ENCODE measurements at places on chromosomes 13 and 19.

- DNase-seq, result no peak
These were observed 45.1 kb downstream of the OLFM4 start for GRCh38 chr13:53073711-53074110.

DNA sequence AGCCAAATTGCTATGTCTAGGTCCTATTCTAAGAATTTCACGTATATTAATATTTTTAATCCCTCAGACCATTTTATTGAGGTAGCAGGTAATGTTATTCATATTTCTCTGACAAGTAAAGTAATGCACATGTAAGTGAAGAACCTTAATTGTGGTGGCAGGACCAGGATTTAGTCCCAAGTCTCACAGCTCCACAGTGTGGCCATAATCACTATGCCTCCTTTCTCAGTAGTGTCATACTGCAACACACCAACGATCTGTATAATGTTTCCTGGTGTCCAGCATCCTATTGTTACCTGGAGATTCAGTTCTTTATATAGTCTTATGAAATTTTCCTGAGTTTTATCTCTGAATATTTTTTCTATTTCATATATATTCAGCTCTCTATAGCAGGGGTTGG, 340.3 kb downstream of the OLFM4 start:
- no peak for DNase-seq

DNA sequence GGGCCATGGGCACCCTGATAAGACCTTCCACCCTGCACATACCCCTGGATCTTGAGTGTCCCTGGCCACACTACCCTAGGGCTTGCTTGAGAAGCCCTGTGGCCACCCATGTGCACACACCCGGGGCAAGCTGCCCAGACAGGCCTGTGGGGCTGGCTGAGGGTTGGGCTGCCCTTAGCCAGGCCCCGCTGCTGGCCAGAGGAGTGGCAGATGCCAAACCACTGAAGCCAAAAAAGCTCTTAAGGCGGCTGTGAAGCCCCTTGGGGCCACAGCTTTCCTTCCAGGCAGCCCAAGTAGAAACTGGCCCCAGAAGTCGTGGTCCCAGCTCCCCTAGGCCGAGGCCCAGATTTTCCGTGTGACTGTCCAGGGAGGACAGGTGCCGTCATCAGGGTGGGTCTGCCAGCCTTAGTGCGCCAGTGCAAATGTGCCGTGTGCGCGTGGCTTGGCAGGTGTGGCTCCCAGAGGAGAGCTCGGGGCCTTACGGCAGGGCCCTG, 14.8 kb downstream of the CEBPG start:
- no peak for DNase-seq

DNA sequence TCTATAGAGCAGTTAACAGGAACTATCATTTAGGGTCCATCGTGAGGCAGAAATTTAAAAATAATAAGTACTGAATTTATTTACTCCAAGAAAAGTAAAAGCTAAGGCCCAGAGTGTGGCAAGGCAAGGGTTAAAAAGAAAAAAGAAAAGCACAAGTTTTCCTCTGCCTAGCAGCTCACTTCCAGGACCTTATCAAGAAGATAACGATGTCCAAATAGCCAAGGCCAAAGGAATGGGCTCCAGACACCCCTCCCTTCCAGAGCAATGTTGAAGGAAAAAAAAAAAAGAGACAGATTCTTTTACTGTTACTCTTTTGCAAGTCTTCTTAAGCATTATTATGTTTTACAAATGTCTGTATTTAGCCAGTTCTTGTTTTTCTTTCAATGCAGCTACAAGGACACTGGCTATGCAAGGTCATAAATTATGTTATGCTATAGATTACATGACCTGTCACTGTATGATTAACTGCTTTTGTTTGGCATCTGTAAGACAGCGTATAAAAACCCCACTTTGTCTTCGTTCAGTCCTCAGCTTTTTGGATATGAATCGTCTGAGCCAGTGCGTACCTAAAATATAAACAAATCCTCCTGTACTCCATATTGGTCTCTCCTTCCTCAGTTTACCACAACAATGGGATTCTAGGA, 2.9 kb upstream of the ZNF700 start:
- DNase-seq, result no peak

DNA sequence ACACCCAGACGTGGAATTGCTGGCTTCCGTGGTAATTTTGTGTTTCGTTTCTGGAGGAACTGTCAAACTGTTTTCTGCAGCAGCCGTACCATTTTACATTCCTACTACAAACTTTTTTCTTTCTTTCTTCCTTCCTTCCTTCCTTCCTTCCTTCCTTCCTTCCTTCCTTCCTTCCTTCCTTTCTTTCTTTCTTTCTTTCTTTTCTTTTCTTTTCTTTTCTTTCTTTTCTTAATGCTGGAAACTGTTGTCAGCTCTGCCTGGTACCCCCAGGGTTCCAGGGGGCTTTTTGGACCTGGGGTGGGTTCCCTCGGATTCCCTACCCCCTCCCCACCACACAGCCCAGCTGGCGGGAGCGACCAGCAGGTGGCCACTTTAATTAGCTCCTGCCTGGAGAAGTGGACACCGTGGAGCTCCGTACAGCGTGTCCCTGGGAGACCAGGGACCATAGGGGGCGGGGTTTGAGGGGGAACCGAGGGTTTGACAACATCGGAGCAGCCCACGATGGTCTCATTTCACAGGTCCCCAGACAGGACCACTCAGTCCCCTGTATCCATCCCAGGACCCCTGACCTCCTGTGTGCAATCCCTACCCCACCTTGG, 24.4 kb downstream of the CELF5 start:
- no peak for DNase-seq

GRCh38 chr19:50669302-50670101, 20.3 kb downstream of the C19orf81 start:
- DNase-seq, result peak; percentile 19

DNA sequence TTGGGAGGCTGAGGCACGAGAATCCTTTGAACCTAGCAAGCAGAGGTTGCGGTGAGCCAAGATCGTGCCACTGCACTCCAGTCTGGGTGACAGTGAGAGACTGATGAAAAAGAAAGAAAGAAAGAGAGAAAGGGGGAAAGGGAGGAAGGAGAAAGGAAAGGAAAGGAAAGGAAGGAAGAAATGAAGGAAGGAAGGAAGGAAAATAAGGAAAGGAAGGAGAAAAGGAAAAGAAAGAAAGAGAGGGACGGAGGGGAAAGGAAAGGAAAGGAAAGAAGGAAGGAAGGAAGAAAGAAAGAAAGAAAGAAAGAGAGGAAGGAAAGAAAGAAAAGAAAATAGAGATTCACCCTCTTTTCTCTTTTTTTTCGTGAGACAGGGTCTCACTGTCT, 8.7 kb downstream of the PDE4A start:
- DNase-seq, result no peak

- DNase-seq, result no peak
These were observed 221.2 kb downstream of the DCLK1 start for GRCh38 chr13:35909837-35910540.

DNA sequence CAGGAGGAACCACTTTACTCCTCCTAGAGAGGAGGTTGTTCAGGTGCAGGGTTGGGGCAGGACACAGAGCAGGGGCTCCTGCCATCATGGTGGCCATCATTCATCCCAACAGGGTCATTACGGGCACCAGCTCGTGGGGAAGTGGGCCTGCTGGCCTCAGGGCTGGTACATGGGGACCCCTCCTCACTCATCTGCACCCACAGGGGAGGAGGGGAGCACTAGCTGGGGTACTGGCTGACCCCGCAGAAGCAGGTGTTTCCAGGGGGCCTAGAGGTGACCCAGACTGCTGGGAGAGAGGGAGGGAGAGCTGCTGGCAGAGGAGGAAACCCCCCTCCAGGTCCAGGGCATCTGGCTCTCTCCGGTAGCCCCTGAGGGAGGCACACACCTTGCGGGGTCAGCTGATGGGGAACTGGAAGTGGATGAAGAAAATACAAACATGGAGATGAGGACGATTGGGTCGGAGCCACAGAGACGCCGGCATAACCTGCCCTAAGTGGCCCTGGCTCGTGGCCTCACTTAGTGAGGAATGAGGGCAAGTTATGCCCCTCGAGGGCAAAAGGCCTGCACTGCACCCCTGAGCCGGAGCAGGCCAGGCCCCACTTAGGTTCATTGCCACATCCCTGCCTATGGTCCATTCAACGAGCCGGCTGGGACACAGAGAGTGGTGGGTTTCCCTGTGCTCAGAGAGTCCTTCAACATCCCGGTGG, 76.2 kb downstream of the SOX1 start:
- no peak for DNase-seq

DNA sequence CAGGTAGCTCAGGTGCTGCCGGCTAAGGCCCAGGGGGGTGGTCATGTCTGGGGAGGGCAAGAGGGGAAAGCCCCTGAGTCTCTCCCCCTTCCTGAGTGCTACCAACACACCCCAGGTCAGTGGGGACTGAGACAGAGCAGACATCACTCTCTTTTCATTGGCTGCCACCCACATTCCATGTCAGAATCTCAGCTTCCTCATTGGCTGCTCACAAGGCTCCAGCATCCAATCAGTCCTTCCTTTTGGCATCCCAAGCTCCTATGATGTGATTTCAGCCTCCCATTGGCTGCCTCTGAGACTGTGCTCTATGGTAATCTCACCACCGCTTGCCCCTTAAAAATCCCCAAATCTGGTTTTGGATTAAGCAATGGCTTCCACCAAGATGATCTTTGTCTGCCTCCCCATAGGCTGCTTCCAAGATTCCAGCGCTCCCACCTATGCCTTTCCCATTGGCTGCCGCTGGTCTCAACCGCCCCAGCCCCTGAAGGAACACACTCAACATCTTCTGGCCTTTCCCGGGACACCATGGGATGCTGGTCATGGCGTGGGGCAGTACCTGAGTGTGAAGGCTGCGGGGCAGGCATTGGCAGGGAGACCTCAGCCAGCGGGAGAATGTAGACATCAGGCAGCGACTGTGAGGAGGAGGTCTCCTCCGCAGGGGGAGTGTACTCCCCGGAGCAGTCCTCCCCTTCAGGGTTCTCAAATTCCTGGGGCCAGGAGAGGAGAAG, 2.0 kb downstream of the LMTK3 start:
- no peak for DNase-seq

- no peak for DNase-seq
These were observed 113.6 kb upstream of the MBNL2 start for GRCh38 chr13:97108530-97108900.

DNA sequence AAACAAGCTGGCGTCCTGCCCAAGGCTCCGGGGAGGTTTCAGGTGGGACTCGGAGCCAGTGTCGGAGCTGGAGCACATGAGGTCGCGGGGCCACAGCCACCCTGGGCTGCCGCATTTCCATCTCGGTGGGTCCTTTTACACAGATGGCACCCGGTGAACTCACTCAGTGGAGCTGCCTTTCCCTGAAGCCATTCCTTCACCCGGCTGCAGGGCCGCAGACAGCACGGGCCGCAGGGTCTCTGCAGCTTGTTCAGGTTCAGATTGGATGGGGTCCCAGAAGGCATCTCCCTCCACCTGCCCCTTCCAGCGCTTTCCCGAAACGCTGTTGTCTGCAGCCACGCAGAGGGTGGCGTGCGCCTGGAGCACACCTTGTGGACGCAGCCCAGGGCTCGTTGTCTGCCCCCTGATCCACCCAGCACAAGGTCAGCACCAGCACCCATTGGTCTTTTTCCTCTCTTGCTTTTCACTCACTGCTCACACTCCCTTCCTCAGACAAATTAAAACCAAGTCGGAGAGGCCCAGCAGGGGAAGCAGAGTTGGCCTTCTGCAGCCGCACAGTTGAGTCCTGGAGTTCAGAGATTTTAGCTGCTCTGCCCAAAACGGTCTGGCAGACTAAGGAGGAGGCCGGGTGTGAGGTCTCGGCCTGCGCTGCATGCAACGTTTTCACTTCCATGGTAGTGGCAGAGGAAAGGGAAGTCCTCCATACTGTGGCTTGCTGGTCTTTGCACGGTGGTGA, 18.1 kb downstream of the MCF2L start:
- no peak for DNase-seq

GRCh38 chr13:72541674-72542073, 185.8 kb downstream of the MZT1 start:
- DNase-seq, result no peak

DNA sequence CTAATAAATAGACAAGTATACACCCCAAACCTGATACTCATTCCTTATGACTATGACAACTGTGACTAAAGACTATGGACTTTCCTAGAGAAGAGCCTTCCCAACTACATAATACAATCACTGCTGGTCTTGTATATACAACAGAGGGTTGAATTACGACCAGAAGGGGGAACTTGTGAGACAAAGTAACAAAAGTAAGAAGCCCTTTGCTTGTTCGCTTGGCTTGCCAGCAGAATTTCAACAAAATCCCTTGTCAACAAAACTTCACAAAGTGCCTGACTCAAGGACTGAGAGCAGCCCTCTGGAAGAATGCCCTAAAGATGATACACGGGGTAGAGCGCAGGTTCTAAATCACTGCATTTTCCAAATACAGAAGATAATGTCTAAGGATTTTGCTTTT, 99.4 kb downstream of the WASF3 start:
- DNase-seq, result no peak

GRCh38 chr13:75836441-75836840, 200.3 kb downstream of the LMO7 start:
- no peak for DNase-seq

DNA sequence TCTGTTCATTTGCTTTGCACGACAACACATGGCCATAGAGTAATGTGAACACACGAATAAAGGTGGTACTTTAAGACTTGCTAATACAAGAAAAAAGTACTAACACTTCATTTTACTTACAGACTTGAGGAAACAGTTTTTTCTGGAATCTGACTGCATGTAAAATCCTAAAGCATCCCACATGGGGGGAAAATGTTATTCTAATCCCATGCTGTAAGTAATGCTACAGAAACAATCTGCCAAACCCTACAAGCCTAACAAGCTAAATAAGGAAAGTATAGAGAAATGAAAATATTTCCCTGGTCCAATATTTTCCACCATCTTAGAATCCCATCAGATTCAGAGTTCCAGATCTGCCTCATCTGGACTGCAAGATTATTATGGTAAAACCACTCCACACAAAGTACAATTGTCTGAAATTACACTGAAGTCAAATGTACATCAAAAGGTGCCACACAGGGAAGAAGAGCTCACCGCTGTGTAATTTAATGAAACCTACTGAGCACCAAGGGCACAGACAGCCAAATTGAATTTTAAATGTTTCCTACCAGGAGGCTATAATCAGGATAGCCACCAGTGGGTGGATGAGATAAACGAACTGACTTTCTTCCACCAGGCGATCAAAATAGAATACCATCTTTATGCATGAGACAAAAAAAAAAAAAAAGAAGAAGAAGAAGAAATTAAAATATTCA, 22.0 kb downstream of the LHFPL6 start:
- DNase-seq, result no peak

DNA sequence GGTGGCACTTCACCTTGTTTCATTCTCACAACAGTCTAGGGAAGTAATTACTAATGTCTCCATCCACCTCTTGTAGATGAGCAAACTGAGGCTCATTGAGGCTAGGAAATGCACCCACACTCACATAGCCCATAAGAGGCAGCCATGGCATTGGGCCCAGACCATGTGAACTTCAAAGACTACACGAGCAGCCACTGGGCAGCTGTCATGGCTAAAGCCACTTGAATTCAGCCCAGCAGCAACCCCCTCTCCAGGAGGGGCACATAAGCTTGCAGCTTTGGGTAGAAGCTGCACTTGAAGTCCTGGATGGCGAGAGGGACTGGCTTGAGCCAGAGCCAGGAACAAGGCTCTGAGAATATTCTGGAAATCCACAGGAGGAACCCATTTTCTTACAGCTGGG, 13.4 kb downstream of the ALOX5AP start:
- DNase-seq, result no peak

- DNase-seq, result no peak
These were observed 117.9 kb downstream of the CRYL1 start for GRCh38 chr13:20407759-20408158.

- no peak for DNase-seq
These were observed 213.2 kb downstream of the ATP8A2 start for GRCh38 chr13:25585000-25585399.
